AG20443 (cell line): ENCODE measurements at places on chromosomes 4 and X.

DNA sequence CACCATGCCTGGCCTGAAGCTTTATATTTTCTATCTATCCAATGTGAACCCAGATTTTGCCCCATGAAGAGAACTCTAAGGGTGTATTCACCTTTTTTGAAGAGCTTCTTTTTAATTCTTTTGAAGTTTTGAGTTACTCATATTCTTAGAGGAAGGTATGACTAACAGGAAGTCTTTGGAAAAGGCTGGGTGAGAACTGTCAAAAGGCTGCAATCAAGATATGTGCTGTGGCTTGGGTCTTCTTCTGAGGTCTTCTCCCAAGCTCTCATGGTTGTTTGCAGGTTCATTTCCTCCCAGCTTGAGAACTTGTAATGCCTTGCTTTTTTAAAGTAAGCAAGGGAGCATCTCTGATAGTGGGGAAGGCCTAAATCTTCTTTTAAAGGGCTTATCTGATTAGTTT, 3.1 kb upstream of the C4orf17 start:
- DNase-seq: no peak

- no peak for DNase-seq
These were observed 12.2 kb upstream of the ASMTL start for GRCh38 chrX:1464971-1465285.

DNA sequence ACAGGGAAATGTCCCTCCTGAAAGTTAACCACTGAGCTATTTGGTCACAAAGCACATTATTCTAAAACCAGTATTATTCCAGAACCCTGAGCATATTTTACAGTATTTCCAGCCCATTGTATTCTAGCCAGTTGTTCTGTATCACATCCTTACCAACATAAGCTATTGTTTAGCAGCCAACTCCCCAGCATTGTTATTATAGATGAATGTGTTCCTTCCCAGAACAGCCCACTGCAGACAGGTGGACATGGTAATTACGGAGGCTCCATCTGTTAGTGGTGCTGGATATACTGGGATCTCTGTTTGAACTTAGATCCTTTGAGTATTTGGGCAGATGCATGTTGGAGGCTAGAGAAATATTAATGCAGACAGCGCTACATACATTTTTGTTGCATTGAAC, 126.1 kb downstream of the MGST2 start:
- no peak for DNase-seq

- no peak for DNase-seq
These were observed 61.4 kb downstream of the IGFBP7 start for GRCh38 chr4:57048590-57049304.
